Daoy (cell line): ENCODE measurements at places on chromosomes 5 and 9. TPM values are rescaled to one million over a fixed set of nuclear protein-coding genes. Genes with fewer than 3 reads are reported as not detected.

Gene SH2D3C
- not detected in 2 replicates for total RNA-seq

Gene ZBTB26
- 3.0 and 6.4 TPM in 2 replicates for total RNA-seq

Gene ZNF366
- not detected in 2 replicates for total RNA-seq

Gene PCDHB10
- 0.40 and 0.71 TPM in 2 replicates for total RNA-seq

Gene LRRTM2
- total RNA-seq: 0.51 and 2.2 TPM in 2 replicates
